ENCODE measurements at places on chromosomes 1 and 21.

GRCh38 chr1:23029337-23029736 lies 10.1 kb downstream of the KDM1A start:
- peaks cover 4% of the 10 kb centered on the region for H3K4me1 ChIP-seq
- no peak overlapping the region for H3K27ac ChIP-seq
- H3K36me3 ChIP-seq, result no peaks in the 10 kb centered on the region
- H3K4me3 ChIP-seq, result no peak overlapping the region
- no peak for DNase-seq
- no peaks in the 10 kb centered on the region for H3K27me3 ChIP-seq

- no peaks in the 10 kb centered on the region for H3K4me1 ChIP-seq
- H3K4me3 ChIP-seq, result no peak overlapping the region
- H3K27ac ChIP-seq, result no peak overlapping the region
- no peaks in the 10 kb centered on the region for H3K36me3 ChIP-seq
- H3K27me3 ChIP-seq, result no peaks in the 10 kb centered on the region
These were observed 7.3 kb upstream of the FABP3 start for GRCh38 chr1:31380181-31380580.

GRCh38 chr1:210464519-210465039 lies 135.9 kb downstream of the HHAT start:
- H3K4me3 ChIP-seq, result no peak overlapping the region
- no peaks in the 10 kb centered on the region for H3K27me3 ChIP-seq
- H3K36me3 ChIP-seq, result no peaks in the 10 kb centered on the region
- no peaks in the 10 kb centered on the region for H3K4me1 ChIP-seq
- no peak overlapping the region for H3K27ac ChIP-seq
- DNase-seq, result no peak

DNA sequence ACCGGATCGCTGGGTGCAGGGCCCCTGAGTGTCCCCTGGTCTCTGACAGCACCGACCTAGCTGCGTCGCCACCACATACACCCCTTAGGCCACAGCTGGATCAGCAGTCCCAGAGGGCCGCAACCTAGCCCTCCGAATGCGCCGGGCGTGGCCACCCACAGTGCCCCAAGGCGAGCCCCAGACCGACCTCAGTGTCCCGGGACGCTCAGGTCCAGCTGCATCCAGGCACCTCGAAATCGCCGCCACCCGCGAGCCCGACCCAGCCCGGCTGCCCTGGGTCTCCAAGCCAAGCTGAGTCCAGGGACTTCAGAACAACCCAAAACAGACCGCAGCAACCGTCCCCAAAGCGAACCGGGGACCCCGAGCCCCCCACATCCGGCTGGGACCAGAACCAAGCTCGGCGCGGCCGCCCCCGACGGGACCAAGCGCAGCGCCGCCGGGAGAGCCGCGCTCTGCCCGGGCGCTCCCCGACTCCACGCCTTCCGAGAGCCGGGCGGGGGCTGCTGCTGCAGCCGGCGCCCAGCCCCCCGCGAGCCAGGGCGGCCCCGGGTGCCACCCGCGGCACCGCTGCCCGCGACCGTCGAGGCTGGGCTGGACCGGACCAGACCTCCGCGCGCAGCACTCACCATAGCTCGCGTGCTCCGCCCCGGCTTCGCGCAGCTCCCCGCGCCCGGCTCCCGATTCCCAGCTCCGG lies 54.6 kb upstream of the ECE1 start:
- H3K27me3 ChIP-seq, result no peaks in the 10 kb centered on the region
- no peak for DNase-seq
- H3K36me3 ChIP-seq, result no peaks in the 10 kb centered on the region
- peak overlapping the region; percentile 80 for H3K27ac ChIP-seq

GRCh38 chr1:21220815-21221214 lies 44.1 kb upstream of the EIF4G3 start:
- no peaks in the 10 kb centered on the region for H3K27me3 ChIP-seq
- no peak overlapping the region for H3K4me3 ChIP-seq
- H3K36me3 ChIP-seq, result no peaks in the 10 kb centered on the region
- peak; percentile 73 for DNase-seq
- no peak overlapping the region for H3K27ac ChIP-seq

DNA sequence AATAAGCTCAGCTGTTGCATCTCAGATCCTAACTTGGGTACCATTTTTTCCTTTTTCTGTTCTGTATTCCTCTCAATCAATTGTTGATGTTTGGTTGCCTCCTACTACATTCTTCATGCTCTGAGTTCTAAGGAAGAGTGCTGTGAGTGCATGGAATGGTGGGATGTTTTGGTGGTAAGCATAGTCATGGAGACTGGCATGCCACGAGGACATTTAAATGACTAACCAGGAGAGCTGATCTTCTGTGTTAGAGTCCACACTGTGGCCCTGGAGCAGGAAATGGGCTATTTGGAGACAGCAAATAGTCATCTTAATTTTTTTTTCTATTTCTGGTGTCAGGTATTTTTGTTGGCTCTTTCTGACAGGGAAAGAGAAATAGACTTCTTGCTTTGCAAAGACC lies 69.5 kb upstream of the HSD17B7 start:
- DNase-seq, result no peak
- peaks cover 11% of the 10 kb centered on the region for H3K36me3 ChIP-seq
- no peaks in the 10 kb centered on the region for H3K27me3 ChIP-seq
- H3K4me1 ChIP-seq, result peaks cover 3% of the 10 kb centered on the region
- H3K4me3 ChIP-seq, result no peak overlapping the region
- no peak overlapping the region for H3K27ac ChIP-seq

GRCh38 chr1:219432191-219432606 lies 180.7 kb downstream of the ZC3H11B start:
- H3K4me3 ChIP-seq, result no peak overlapping the region
- DNase-seq, result no peak
- H3K36me3 ChIP-seq, result no peaks in the 10 kb centered on the region
- H3K4me1 ChIP-seq, result no peaks in the 10 kb centered on the region

GRCh38 chr1:161096530-161096929 lies 1.6 kb upstream of the KLHDC9 start:
- no peak overlapping the region for H3K4me3 ChIP-seq
- H3K36me3 ChIP-seq, result peaks cover 14% of the 10 kb centered on the region
- H3K4me1 ChIP-seq, result no peaks in the 10 kb centered on the region
- DNase-seq, result no peak

DNA sequence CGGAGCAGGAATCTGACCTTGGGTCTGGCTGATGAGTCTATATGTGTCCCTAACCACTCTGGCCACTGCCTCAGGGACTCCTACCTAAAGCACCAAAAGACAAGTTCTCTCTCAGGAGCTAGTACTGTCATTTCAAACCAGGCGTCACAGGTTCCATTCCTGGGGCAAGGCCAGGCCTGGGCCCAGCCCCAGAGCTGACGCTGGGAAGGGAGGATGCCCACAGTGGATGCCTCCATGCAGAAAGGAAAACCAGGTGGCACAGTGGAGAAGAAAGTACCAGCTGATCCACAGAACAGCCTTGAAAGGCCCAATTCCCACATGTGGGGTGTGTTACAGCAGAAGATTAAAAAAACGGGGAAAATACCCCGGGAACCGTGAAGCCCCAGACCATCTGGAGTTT lies 77.4 kb downstream of the DMRTB1 start:
- no peak overlapping the region for H3K27ac ChIP-seq
- no peaks in the 10 kb centered on the region for H3K4me1 ChIP-seq
- H3K36me3 ChIP-seq, result no peaks in the 10 kb centered on the region
- no peaks in the 10 kb centered on the region for H3K27me3 ChIP-seq
- H3K4me3 ChIP-seq, result no peak overlapping the region

GRCh38 chr1:20172033-20172590 lies 13.8 kb upstream of the UBXN10 start:
- H3K27me3 ChIP-seq, result peaks cover 5% of the 10 kb centered on the region
- H3K4me3 ChIP-seq, result no peak overlapping the region
- H3K36me3 ChIP-seq, result no peaks in the 10 kb centered on the region

DNA sequence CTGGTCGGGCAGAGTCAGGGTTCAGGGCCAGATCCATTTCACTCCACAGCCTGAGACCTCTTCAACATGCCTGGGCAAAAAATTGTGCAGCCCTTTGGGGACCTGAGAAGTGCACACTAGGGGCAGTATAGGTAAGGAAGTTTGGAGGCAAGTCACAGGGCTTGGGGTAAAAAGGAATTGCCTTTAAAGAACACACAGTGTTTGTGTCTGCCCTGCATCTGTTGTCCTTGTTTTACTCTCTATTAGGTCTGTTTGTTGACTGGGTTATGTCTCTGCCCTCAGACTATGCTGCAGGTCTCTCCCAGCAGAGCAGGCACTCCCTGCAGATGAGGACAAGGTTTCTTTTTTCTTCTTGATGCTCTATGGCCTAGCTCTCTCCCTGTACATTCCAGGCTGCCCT lies 22.0 kb downstream of the LDLRAD2 start:
- DNase-seq, result no peak
- no peaks in the 10 kb centered on the region for H3K4me1 ChIP-seq
- no peak overlapping the region for H3K4me3 ChIP-seq
- no peaks in the 10 kb centered on the region for H3K36me3 ChIP-seq
- no peaks in the 10 kb centered on the region for H3K27me3 ChIP-seq
- no peak overlapping the region for H3K27ac ChIP-seq

DNA sequence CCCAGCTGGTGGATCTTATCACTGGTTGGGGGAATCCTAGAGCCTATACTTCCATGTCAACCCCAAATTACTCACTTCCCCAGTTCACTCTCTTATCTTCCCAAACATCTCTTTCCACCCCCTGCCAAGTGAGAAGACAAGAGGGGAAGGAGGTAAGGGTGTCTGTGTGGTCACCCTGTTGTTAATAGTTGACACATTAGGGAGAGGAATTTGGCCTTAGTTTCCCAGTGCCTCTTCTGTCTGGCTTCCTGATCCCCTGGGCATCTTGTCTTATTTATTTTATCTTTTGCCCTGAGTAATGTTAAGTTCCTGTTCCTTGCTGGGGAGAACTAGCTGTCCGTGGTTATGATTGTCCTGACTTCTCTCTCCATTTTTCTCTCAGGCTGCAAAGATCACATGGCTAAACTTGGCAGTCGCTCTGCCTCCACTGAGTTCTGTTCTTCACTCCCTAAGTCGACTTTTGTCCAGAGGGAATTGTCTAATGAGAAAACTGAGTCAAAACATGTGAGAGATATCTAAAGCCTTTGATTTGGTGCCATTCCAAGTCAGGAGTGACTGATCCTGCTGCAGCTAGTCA lies 157.1 kb upstream of the SYT6 start:
- no peak overlapping the region for H3K4me3 ChIP-seq
- H3K27me3 ChIP-seq, result no peaks in the 10 kb centered on the region
- DNase-seq, result no peak
- no peak overlapping the region for H3K27ac ChIP-seq
- no peaks in the 10 kb centered on the region for H3K36me3 ChIP-seq
- no peaks in the 10 kb centered on the region for H3K4me1 ChIP-seq

DNA sequence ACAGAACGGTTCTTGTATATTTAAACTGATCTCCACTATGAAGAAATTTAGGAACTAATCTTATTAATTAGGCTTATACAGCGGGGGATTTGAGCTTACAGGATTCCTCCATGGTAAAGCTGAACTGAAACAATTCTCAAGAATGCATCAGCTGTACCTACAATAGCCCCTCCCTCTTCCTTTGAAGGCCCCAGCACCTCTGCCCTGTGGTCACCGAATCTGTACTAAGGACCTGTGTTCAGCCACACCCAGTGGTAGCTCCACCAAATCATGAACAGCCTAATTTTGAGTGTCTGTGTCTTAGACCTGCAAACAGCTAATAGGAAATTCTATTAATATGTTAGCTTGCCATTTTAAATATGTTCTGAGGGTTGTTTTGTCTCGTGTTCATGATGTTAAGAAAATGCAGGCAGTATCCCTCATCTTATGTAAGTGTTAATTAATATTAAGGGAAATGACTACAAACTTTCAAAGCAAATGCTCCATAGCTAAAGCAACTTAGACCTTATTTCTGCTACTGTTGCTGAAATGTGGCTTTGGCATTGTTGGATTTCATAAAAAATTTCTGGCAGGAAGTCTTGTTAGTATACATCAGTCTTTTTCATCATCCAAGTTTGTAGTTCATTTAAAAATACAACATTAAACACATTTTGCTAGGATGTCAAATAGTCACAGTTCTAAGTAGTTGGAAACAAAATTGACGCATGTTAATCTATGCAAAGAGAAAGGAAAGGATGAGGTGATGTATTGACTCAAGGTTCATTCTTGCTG lies 147.2 kb downstream of the NR5A2 start:
- H3K36me3 ChIP-seq, result no peaks in the 10 kb centered on the region
- peaks cover 11% of the 10 kb centered on the region for H3K4me1 ChIP-seq
- no peak for DNase-seq
- no peak overlapping the region for H3K27ac ChIP-seq
- no peaks in the 10 kb centered on the region for H3K27me3 ChIP-seq

DNA sequence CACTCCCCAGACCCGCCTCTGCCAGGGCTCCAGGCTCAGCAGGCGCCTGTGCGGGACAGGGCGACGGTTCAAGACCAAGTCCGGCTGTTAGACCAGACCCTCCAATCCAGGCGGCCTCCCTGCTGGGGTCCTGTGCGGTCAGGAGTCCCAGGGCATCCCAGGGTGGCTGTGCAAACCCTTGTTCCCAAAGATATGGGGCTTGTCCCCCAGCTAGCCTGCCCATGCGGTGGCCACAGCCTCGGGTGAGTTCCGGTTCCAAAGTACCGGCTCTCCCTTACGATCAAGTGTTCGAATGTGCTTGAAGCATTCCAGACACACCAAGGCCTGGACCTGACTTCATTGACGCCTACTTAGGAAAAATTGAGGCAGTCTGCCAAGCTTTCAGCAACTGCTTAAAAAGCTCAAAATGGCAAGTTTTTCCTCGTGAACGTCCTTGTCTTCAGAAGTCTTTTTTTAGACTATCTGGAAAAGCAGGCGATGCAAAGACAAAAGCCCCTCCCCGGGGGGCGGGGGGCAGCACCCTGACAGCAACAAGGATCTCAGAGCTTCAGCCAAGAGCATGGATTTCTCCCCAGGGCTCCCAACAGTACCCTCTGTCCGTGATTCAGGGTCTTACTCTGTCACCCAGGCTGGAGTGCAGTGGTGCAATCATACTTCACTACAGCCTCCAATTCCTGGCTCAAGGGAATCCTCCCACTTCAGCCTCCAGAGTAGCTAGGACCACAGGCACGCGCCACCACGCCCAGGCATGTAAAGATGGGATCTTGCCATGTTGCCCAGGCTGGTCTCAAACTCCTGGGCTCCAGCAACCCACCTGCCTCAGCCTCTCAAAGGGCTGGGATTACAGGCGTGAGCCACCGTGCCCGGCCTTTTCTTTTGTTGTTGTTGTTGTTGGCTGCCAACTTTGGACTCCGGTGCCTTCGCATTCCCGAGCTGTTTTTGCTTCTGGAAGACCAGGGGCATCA lies 2.3 kb downstream of the FAAP20 start:
- no peaks in the 10 kb centered on the region for H3K36me3 ChIP-seq
- H3K4me3 ChIP-seq, result peak overlapping the region; percentile 65
- DNase-seq, result peak; percentile 62
- H3K27me3 ChIP-seq, result no peaks in the 10 kb centered on the region

- peaks cover 8% of the 10 kb centered on the region for H3K27me3 ChIP-seq
- H3K4me1 ChIP-seq, result no peaks in the 10 kb centered on the region
- no peak overlapping the region for H3K4me3 ChIP-seq
- no peaks in the 10 kb centered on the region for H3K36me3 ChIP-seq
- DNase-seq, result no peak
These were observed 130.8 kb downstream of the BEND5 start for GRCh38 chr1:48645883-48646282.

- DNase-seq, result no peak
- H3K4me3 ChIP-seq, result no peak overlapping the region
- H3K27me3 ChIP-seq, result peaks cover 53% of the 10 kb centered on the region
- no peaks in the 10 kb centered on the region for H3K36me3 ChIP-seq
- H3K27ac ChIP-seq, result no peak overlapping the region
These were observed 2.9 kb upstream of the UBXN10 start for GRCh38 chr1:20183035-20183434.
